ENCODE measurements at places on chromosomes 2 and 18. TPM values are rescaled to one million over a fixed set of nuclear protein-coding genes. Genes with fewer than 3 reads are reported as not detected.

TFCP2L1 gene
- total RNA-seq: not detected

GAREM2 gene
- total RNA-seq: 0.97 TPM

SP140 gene
- 0.97 TPM for total RNA-seq

STARD6 gene
- total RNA-seq: not detected

UGT1A4 gene
- not detected for total RNA-seq

ABCG5 gene
- total RNA-seq: not detected

ARHGEF33 gene
- 0.43 TPM for total RNA-seq

CCDC74B gene
- total RNA-seq: 4.3 TPM

CENPA gene
- 7.4 TPM for total RNA-seq

CLEC4F gene
- not detected for total RNA-seq

FMNL2 gene
- 17.3 TPM for total RNA-seq

DRC1 gene
- not detected for total RNA-seq

FNDC4 gene
- total RNA-seq: 8.6 TPM

KLHL30 gene
- total RNA-seq: 0.43 TPM

PLGLB1 gene
- 0.32 TPM for total RNA-seq

LIPT1 gene
- total RNA-seq: 6.5 TPM

SGPP2 gene
- total RNA-seq: not detected

OR6B2 gene
- total RNA-seq: not detected

ANKRD30BL gene
- not detected for total RNA-seq

ARHGAP15 gene
- 0.43 TPM for total RNA-seq

CKAP2L gene
- total RNA-seq: 6.8 TPM

DSG4 gene
- total RNA-seq: not detected

MC4R gene
- total RNA-seq: not detected

PHLPP1 gene
- total RNA-seq: 6.8 TPM

GAREM1 gene
- 0.97 TPM for total RNA-seq

KCNE4 gene
- total RNA-seq: 13.4 TPM

MTIF2 gene
- 37.0 TPM for total RNA-seq

ACMSD gene
- total RNA-seq: not detected

SULT1C4 gene
- 0.32 TPM for total RNA-seq

ALKAL2 gene
- not detected for total RNA-seq

PSD4 gene
- 4.7 TPM for total RNA-seq

SERPINB3 gene
- total RNA-seq: not detected

IL36RN gene
- total RNA-seq: not detected

SNTG2 gene
- total RNA-seq: under 0.01 TPM

ASB18 gene
- not detected for total RNA-seq

SPC25 gene
- 2.9 TPM for total RNA-seq

FBXO36 gene
- 3.9 TPM for total RNA-seq

NT5C1B gene
- not detected for total RNA-seq

POMC gene
- total RNA-seq: 0.32 TPM

UGT1A6 gene
- total RNA-seq: not detected

CAPN14 gene
- under 0.01 TPM for total RNA-seq

GPR75 gene
- 2.6 TPM for total RNA-seq

FHL2 gene
- 346 TPM for total RNA-seq

CNNM4 gene
- total RNA-seq: 3.9 TPM

COL6A3 gene
- total RNA-seq: 1,329 TPM

TFPI gene
- 110 TPM for total RNA-seq

CERS6 gene
- total RNA-seq: 9.0 TPM

METTL21A gene
- 13.0 TPM for total RNA-seq

KYNU gene
- total RNA-seq: 0.64 TPM

CIB4 gene
- total RNA-seq: not detected

KCNK3 gene
- under 0.01 TPM for total RNA-seq

MITD1 gene
- total RNA-seq: 23.3 TPM

ANTXR1 gene
- 206 TPM for total RNA-seq
